A172 (cell line): ENCODE measurements at places on chromosomes 16 and 17.

DNA sequence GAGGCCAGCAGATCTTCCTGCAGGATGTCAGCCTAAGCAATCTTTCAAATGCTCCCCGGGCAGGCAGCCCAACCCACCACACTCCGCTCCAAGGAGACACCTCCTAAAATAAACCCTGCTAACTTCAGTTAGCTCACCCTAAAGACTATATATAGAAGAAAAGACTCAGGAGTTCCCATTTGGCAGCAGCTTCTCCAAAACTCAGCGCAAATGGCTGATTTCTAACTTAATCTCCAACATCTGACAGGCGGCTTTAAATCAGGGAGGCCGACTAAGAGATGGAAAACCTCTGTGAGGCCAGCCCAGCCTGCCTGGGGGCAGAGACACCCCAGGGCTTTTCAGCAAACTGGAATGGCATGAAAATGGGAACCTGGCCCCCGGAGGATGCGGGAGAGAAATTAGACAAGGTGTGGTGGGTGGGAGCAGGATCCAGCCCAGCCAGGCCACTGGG is 91.6 kb downstream of the XYLT1 start:
- DNase-seq, result no peak

- no peak for DNase-seq
Observed at GRCh38 chr17:1005361-1005946, 8.5 kb downstream of the TIMM22 start.

DNA sequence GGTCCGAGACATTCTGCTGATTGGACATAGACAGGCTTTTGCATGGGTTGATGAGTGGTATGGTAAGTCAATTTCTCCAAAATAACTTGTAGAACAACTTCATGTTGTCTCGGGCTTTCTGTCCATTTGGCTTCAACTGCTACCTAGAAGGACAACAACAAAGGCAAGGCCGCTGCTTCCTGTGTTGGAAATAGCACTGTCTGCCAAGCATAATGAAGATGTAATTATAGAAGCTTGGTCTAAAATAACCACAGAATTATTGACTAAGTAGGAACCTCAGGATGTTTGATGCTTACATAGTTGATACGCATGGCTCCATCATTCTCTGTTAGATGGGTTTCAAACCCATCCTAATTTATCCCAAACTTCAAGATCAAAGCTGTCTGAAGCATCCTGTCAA is 42.3 kb upstream of the NOL11 start:
- no peak for DNase-seq

DNA sequence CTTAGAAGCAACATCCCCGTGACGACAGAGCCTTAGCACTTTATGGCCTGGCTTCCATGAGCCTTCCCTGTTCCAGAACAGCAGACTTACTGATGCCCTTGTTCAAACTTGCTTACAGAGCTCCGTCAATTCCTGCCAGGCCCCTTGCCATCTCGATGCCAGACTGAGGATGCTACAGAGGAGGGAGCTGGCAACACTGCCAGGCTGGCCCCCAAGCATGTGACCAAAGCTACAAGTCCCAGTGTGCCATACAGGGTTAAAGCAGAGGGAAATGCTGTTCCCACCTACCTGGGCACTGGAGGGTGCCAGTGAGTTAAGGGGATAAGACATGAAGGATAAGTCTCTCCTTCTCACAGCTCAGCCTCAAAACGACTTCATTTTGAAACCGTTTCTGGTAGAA is 33.5 kb upstream of the SREBF1 start:
- no peak for DNase-seq

GRCh38 chr17:18020971-18021370 is 18.0 kb downstream of the ATPAF2 start:
- no peak for DNase-seq

DNA sequence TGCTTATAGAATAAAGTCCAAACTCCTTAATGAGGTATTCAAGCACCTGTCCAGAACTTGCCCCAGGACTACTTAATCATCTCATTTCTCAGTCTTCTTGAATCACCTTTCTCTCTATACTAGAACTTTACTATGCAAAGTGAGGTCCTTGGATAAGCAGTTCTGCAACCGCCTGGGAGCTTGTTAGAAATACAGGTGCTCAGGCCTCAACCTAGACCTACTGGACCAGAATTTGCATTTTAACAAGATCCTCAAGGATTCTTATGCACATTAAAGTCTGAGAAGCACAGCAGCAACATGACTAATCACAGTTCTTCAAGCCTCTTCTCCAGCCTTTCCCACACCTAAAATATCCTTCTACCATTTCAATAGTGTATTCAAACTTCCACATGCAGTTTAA is 61.7 kb downstream of the GRB7 start:
- no peak for DNase-seq

DNA sequence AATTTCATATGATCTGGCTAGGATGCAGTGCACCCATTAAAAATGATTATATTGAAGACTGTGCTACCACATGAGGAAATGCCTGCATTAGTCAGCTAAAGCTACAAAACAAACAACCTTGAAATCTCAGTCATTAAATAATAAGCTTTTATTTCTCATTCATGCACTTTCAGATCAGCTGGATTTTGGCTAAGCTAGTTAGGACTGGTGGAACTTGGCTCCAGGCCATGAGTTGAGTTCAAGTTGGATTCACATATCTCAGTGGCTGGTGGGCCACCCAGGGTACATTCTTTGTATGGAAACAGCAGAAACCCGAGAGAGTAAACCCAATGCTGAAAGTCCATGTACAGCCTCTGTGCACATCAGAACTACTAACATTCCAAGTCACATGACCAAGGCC is 6.4 kb upstream of the SLFN12L start:
- DNase-seq, result no peak

- no peak for DNase-seq
Observed at GRCh38 chr16:88002211-88002610, 51.0 kb downstream of the BANP start.

DNA sequence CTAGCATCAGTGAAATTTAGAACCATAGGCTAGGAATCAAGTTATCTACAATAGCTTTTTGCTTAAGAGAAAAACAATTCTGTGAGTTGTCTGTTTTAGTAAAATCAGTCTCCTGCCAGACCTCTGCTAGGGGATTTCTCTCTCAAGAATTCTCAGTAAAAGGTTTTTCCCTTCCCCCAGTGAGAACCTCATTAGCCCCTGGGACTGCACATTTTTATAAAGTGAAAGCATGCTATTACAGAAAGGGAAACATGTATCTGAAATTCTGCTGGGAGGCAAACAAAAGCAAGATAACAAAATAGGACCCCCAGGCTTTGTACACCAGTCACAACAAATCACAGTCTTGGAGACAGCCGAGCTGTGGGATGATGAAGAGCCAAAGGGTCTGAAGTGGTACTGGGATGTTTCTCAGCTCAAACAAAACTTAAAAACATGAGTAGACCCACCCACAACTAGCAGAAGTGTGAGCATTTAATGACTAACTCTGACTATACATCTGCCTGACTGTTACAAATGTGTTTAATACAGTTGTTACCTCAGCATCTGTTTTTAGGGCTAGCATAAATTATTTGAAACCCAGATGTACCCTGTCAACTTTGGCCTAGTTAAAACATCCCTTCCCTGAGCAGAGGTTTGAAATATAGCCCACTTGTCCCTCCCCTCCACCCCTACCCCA is 20.0 kb upstream of the GLG1 start:
- no peak for DNase-seq

- peak; percentile 46 for DNase-seq
Observed at GRCh38 chr17:81371910-81372760, 23.1 kb upstream of the BAHCC1 start.

- DNase-seq, result peak; percentile 55
Observed at GRCh38 chr17:4881761-4882555, 17.4 kb upstream of the C17orf107 start.

DNA sequence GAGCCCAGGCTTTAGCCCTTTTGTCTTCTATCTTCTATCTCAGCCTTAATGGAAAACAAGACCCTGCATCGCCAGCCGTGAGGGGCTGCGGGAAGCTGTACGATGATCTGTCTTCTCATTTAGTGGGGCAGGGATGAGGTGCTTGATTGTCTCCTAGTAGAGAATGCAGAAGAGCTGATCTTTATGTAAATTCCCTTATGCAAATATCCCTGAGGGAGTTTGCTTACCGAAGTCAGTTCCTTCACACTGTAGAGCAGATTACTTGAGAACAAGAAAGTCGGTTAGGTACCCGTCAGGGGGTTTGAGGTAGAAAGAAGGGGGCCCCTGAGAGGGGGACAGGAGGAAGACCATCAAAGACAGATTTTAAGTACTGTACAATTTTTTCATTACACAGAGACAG is 66.2 kb downstream of the IRF8 start:
- no peak for DNase-seq
